Gastrocnemius medialis (tissue), 4 donors: ENCODE measurements at places on chromosomes 3 and 15. TPM values are rescaled to one million over a fixed set of nuclear protein-coding genes. Genes with fewer than 3 reads are reported as not detected.

The PRR20G gene
- not detected for total RNA-seq

The ZNF654 gene
- 11.4 TPM for total RNA-seq

The LMAN1L gene
- not detected for total RNA-seq

- no peak for DNase-seq
- H3K4me3 ChIP-seq, result no peak overlapping the region
- H3K36me3 ChIP-seq, result no peaks in the 10 kb centered on the region
These were observed 63.6 kb downstream of the SCN5A start for GRCh38 chr3:38585791-38586420.

- H3K27ac ChIP-seq, result peak overlapping the region; percentile 80
- no peak for DNase-seq
- H3K27me3 ChIP-seq, result no peaks in the 10 kb centered on the region
- peak overlapping the region; percentile 77 for H3K4me3 ChIP-seq
These were observed 53.2 kb downstream of the CCDC54 start for GRCh38 chr3:107430214-107430995.
